ENCODE measurements at places on chromosomes 12 and 14.

GRCh38 chr14:61691495-61691894 lies 3.8 kb upstream of the HIF1A start:
- no peak for DNase-seq

DNA sequence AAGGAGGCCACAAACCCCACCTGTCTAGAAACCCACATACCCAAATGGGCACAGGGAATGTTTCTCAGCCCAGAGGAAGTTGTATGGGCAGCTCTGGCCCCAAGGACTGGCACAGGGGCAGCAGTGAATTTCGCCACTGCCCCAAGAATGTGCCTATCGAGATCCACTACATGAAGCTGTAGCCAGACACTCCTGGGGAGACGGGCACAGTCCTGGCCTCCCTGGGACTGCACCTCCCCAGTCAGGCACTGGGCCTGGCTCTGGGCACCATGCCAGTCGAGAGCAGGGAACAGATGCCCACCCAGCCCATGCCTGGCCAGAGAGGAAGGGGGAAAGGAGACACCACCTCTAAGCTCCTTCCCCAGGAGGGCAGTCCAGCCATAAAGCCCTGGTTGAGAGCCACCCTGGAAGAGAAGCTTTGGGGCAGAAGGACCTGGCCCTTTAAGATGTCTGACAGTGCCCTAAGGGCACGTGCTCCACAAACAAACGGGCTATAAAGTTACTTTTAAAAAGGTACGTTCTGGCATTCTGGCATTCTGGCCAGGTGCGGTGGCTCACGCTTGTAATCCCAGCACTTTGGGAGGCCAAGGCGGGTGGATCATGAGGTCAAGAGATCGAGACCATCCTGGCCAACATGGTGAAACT lies 8.4 kb downstream of the ADCY6 start:
- no peak for DNase-seq

DNA sequence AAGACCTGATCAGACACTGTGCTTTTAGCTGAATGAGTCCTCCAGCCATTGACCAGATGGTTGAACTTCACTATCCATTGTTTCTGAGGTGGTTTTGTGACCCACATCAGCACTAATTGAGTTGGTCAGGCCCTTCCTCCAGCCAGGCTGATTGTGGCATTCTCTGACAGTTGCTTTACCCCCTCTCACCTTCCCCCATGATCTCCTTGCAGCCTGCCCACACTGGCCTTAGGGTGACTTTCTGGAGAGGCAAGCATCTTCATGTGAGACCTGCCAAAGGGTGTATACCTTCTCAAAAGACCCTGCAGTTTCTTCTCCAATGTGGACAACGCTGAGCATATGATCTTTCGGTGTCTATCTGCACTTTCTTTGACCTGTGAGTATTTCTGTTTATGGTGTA lies 83.9 kb downstream of the GPATCH2L start:
- no peak for DNase-seq

DNA sequence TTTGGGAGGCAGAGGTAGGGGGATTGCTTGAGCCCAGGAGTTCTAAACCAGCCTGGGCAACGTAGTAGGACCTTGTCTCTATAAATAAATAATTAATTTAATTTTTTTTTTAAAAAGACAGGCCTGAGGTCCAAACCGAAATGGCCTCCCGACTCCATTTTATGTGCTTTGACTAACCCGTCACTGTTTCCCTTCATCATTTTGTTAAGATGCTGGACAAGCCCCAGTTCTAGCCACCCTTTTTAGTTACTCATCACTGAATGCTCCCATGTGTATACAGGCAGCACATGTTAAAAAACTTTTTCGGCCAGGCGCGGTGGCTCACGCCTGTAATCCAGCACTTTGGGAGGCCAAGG lies 83.6 kb upstream of the RESF1 start:
- DNase-seq: no peak

DNA sequence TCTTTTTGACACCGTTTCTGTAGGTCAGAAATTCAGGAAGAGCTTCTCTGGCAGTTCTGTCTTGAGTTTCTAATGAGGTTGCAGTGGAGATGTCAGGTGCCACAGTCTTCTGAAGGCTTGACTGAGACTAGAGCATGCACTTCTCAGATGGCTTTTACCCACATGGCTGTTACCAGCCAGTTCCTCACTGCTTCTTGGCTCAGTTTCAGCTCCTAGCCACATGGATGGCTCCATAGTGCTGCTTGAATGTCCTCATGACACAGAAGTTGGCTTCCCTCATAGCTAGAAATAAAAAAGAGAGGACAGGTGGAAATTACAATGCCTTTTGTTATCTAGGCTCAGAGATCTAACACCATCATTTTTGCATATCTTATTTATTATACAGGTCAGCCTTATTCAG lies 38.1 kb upstream of the SLC2A13 start:
- no peak for DNase-seq

DNA sequence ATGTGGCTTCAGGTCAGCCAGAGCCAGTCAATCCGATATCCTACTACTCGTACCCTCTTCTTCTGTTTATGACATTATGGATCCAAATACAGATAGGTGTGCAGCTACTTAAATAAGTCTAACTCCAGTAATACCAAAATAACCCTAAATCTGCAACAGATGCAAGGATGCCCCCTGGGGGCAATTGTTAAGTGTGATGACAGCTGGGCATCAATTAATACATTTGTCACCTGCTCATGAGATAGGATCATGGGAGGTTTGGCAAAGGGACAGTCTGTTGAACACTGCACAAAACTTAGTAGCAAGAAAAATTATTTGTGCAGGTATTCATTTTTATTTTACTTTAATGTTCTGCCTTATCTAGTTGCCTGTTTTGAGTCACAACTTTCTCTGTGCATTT lies 83.2 kb downstream of the SLC38A6 start:
- no peak for DNase-seq

DNA sequence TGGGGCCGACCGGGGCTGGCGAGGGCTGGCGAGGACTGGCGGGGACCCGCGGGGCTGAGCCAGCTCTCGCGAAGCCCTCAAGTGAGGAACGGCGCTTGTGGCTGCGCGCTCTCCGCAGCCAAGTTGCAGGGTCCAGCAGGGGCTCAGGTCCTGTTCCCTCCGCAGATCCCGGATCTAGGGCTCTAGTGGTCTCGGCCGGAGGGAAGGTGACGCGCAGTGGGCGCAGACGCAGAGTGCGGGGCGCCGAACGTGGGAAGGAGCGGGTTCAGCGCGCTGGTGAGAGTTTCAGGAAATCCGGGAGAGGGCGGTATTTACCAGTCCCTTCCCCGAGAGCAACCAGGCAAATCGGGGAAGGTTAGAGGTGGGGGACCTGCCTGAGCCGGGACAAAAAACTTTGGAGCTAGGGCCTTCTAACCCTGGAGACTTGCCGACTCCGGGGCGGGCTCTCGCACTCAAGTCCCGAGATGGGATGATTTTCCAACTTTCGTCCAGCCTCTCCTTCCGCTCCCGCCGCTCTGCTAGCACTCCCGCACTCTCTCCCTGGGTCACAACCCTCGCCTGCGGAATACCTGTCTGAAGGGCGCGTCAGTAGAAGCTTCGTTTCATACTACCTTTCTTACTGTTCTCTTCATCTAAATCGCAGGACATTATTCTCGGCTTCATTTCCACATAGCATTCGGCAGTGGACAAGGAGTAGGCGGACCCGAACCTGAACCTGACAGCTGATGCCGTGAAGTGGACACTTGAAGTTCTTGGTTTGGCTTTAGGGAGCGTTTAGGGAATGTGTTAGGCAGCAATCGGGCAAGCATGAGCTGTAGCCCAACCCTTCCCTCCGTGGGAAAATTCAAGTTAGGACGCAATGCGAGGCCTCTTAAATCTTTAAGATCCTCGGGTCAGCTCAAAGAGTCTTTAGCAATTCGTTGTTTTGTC lies 13.6 kb upstream of the PAX9 start:
- DNase-seq: no peak

GRCh38 chr12:25502118-25502517 lies 51.0 kb downstream of the LMNTD1 start:
- no peak for DNase-seq

DNA sequence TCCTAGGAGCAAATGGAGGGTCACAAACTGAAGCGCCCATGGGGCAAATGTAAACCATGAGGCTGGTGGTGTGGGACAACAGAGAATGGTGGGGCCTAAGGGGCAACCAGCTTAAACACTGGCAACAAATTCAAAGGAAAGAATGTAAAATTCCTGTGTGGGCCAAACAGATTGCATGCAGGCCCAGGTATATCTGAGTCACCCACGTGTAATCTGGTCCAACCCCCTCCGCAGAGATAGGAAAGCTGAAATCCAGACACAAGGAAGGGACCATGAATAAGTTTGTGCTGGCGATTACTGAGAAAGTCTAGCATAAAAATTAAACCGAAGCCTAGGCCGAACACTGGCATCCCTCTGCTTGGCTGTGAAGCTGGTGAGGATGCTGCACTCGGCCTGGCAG lies 71.6 kb downstream of the ITPK1 start:
- DNase-seq: no peak

DNA sequence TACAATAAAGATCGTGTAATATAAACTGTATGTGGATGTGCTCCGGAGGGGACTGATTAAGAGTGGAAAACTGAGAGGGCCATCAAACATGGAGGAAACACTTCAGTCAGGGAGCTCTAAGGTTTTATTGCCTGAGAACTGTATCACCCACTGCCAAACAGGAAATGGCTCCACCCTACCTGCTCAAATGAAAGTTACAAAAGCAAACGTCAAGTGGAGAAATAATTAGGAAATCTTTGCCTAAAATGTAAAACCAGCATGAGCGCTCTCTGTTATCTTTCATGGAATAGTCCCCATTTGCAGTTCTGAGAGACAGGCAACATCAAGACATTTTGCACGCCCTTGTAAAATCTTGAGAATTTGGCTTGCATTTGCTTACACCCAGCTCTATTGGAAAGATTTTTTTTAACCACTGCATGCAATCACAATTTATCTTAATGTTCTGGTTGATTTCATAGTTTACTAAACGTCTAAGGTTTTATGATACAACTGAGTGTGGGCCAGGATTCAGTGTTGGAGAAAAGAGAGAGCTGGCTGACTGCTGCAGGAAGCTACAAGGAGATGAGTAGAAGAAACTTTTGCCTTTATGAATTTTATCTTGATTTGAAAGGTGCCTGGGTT lies 344.0 kb upstream of the PRICKLE1 start:
- no peak for DNase-seq

GRCh38 chr12:33222357-33222756 lies 217.3 kb downstream of the SYT10 start:
- no peak for DNase-seq

GRCh38 chr14:23640524-23641141 lies 4.5 kb downstream of the DHRS2 start:
- no peak for DNase-seq

GRCh38 chr14:96663076-96663475 lies 134.1 kb upstream of the VRK1 start:
- DNase-seq: no peak

DNA sequence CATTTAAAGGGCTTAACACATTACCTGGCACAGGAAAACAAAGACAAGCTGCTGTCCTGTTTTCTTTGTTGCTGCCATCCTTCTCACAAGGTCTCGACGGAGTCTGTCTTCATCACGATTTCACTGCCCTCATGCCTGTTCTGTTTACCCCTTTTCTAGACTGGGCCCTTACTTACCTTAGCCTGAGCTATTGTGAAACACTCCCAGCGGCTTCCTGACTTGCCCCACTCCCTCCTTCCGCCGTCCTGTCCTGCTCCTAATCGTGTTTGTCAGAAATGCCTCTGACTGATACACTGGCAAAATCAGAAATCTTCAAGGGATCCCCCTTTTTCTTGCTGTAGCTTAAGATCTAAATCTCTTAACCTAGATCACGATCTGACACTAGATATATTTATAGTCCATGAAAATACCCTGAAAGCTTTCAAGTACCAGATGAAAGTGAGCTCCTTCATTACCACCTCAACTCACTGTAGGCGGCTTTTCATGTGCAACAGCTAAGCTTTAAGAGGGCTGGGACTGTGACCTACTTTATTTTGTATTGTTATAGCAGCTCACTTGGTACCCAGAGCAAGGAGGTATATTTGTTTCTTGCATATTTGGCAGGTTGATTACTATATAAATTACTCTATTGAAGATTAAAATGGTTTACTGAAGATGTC lies 32.1 kb downstream of the TECPR2 start:
- DNase-seq: no peak

DNA sequence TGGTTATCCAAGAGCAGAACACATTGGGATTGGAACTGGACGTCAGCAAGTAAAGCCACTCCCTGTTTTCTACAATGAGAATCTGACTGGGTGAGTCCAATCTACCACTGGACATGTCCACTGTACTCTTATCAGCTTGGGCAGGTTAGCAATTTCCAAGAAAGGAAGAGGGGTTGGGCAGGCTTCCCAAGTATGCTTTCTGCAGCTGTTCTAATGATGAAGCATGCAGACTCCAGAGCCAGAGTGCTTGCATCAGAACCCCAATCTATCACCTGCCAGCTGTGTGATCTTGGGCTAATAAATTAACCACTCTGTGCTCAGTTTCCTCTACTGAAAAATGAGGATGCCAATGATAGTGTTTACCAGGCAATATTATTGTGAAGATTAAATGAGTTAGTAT lies 92.0 kb downstream of the EMP1 start:
- DNase-seq: no peak

- no peak for DNase-seq
Observed at GRCh38 chr12:70719071-70719470, 81.8 kb upstream of the PTPRB start.

DNA sequence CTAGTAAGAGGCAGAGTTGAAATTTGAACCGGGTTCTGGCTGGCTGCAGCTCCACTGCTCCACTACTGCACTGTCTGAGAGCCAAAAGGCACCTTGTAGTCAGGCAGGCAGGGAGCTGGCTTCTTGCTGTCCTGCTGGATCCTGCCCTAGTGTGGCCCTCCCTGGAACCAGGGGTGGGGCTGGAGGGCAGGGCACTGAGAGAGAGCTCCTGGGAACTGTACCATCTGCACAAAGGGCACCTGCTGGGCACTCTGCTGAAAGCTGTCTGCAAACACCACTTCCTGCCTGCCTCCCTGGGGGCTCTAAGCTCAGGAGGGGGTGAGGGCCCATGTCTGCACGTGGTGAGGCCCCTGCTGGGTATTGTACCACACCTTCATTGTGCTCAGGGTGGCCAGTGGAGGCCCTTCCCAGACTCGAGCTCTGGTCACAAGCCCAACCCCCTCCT lies 19.0 kb upstream of the TCL1B start:
- DNase-seq: no peak

- DNase-seq: peak; percentile 31
Observed at GRCh38 chr12:79933532-79934264, 1.2 kb downstream of the PPP1R12A start.

GRCh38 chr12:25698772-25699171 lies 145.7 kb upstream of the LMNTD1 start:
- no peak for DNase-seq

GRCh38 chr12:65984227-65984479 lies 146.4 kb downstream of the LLPH start:
- no peak for DNase-seq

DNA sequence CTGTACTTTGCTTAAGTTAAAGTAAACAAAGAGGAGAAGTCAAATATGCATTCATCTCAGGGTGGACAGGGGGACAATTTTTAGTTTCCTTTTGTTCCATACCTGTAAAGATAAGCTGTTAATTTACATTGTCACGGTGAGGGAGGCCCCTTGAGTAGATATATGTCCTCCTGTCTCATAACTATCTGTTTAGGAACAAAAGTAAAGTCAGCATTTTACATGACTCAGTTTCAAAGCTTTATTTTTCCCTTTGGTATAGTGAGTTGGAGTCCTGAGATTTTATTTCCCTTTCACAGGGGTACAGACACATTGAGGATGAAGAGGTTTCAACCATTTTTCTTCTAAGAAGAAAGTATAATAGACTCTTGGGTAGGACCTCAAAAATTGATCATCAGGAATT lies 50.1 kb downstream of the TESPA1 start:
- DNase-seq: no peak

All from MM.1S (cell line).